Stimulated activated effector memory CD8-positive, alpha-beta T cell treated with anti-CD3 and anti-CD28 coated beads, Interleukin-12 subunit alpha, Interleukin-12 subunit beta, amount 100 ng/mL, for 72 hours (primary cell): ENCODE measurements at places on chromosomes 16 and 17.

DNA sequence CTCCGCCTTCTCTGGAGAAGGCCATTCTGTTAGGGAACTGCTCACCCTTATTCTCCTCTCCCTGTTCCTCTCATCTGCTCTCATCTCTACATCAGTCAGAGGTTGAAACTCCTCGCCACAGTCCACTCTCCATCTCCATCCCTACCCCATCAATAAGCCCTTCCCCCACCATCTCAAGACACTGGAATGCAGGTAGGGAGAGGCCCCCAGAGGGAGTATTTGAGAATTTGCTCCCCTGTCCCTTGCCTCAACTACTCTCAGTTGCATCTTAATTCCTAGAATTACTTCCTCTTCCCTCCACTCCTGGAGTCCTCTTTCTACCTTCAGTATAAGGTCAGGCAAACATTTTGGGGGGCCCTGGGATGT lies 2.0 kb upstream of the AATF start:
- DNase-seq: no peak

- DNase-seq: no peak
Measured at GRCh38 chr17:82045936-82046484, 5.6 kb downstream of the RFNG start.

GRCh38 chr17:65297384-65297783 lies 160.2 kb downstream of the RGS9 start:
- DNase-seq: no peak

- DNase-seq: no peak
Measured at GRCh38 chr17:66375121-66375520, 72.7 kb downstream of the PRKCA start.

- no peak for DNase-seq
Measured at GRCh38 chr16:19844945-19845641, 39.6 kb downstream of the GPRC5B start.
